Stimulated activated CD8-positive, alpha-beta memory T cell treated with anti-CD3 and anti-CD28 coated beads, Interleukin-4, amount 100 ng/mL, for 48 hours (primary cell): ENCODE measurements at places on chromosomes 2 and 18.

DNA sequence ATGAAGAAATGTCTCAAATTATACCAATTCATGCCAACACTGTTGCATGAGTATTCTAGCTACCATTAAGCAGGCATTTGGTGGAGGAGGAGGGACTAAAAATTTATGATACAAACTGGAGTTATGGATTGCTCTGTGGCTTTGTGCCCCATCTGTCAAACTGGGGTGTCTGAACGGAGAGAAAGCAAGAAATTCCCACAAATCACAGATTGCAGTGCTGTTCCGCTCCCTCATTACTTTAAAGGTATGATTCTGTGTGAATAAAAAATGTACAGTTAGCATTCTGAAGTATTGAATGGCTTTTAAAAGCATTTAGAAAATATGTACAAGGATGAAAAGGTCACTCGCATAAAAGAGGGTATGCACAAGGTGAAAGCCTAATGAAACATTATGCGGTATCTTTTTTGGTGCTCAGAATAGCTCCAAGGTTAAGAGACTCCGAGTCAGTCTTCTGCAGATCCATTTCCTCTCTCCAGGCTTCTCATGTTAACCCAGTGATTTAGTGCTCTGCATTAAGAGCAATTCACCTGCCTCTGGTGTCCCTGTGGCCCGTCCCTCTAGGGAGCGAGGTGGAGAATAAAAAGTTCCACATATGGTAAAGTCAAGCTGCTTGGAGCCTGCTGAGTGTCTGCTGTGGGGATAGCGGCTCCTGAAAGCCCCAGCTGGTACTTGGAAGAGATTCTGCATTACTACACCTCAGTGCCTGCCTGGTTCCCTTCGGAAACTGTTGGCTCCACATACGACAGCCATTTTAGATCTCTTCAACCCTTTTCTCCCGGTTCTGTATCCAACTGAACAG lies 184.2 kb downstream of the ZNF521 start:
- DNase-seq = no peak

GRCh38 chr18:28002841-28003240 lies 174.1 kb downstream of the CDH2 start:
- no peak for DNase-seq

DNA sequence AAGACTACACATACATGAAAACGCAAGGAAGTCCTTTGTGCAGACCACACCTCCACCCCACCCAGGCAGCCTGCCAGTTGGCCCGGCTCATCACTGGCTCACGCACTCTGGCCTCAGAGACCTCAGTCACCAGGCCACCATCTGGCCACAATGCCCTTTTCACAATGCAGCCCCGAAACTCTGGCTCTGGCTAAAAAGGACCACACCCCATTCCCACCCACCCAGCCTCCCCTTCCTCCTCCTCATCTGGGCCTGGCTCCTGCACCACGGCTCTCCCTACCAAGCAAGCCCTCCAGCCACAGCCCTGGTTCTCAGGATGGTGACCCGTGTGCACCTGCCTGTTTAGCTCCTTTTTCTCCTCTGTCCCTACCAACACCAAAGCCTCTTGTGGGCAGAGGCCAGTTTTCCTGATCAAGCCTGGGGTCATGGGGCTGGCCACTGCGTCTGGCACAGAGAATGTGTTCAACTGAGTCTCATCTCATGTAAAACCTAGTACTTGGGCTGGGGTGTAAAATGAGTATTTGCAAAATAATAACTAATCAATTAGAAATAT lies 7.4 kb downstream of the HDAC4 start:
- DNase-seq = no peak

GRCh38 chr2:23383100-23383499 lies 1.9 kb upstream of the KLHL29 start:
- no peak for DNase-seq

- DNase-seq = no peak
Measured at GRCh38 chr2:205848601-205849000, 166.3 kb downstream of the NRP2 start.

- DNase-seq = no peak
Measured at GRCh38 chr18:8448130-8448529, 161.1 kb upstream of the RAB12 start.

GRCh38 chr18:54150226-54150625 lies 74.2 kb downstream of the MBD2 start:
- no peak for DNase-seq
